ENCODE measurements at places on chromosomes 4 and X.

GRCh38 chr4:189069772-189070171, 870.9 kb upstream of the FRG1 start:
- DNase-seq: no peak

- DNase-seq: no peak
Observed at GRCh38 chr4:125111323-125111722, 203.4 kb upstream of the FAT4 start.

- no peak for DNase-seq
Observed at GRCh38 chr4:32700838-32701237, 1980.7 kb downstream of the PCDH7 start.

GRCh38 chrX:120205816-120206753, 44.5 kb upstream of the ZBTB33 start:
- DNase-seq: no peak

DNA sequence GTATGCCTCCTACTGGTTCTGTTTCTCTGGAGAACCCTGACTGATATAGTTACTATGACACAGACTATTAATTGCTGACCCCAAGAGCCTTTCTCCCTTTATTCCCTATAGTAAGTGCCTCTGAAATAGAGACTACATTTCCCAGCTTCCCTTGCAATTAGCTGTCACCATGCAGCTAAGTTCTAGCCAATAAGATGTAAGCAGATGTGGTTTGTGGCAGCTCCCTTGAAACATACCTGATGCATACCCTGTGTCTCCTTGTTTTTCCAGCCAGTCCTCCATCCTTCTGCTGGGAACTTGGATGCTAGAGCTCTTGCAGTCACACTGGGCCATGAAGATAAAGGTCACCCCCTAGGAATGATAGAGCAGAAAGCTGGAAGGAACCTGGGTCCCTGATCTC, 9.7 kb upstream of the TMEM165 start:
- DNase-seq: no peak

GRCh38 chr4:95887551-95887950, 47.7 kb downstream of the PDHA2 start:
- DNase-seq: no peak

- DNase-seq: no peak
Observed at GRCh38 chr4:159201168-159201567, 98.3 kb downstream of the RAPGEF2 start.

DNA sequence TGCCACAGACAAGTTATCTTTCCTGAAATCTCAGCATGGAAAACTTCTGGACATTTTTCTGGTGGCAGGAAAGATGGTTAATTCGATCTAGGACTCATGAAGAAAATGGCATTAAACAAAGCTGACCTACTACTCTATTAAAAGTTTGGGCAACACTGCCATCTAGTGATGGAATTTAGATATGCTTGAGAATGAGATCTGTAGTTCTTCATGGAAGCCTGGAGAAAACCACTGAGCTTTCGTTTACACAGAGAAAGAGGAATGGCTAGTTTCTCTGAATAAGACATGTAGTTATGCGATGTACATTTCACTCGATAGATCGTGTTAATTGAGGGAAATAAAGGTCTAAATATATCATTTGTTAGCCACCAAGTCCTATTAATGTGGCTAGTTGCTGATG, 51.7 kb upstream of the CHRDL1 start:
- DNase-seq: peak; percentile 8

- no peak for DNase-seq
Observed at GRCh38 chrX:21632027-21632426, 26.1 kb downstream of the KLHL34 start.
